ENCODE measurements at places on chromosomes 3 and 15. TPM values are rescaled to one million over a fixed set of nuclear protein-coding genes. Genes with fewer than 3 reads are reported as not detected.

The UNC13C gene
- total RNA-seq, result not detected

GRCh38 chr3:134079111-134079547, 49.4 kb upstream of the SLCO2A1 start:
- no peak overlapping the region for H3K27ac ChIP-seq
- H3K4me3 ChIP-seq, result no peak overlapping the region
- no peak for DNase-seq
- peaks cover 7% of the 10 kb centered on the region for H3K27me3 ChIP-seq
- no peaks in the 10 kb centered on the region for H3K36me3 ChIP-seq

The ALDH1A2 gene
- 0.62 TPM for total RNA-seq

The NR1I2 gene
- 0.33 TPM for total RNA-seq

DNA sequence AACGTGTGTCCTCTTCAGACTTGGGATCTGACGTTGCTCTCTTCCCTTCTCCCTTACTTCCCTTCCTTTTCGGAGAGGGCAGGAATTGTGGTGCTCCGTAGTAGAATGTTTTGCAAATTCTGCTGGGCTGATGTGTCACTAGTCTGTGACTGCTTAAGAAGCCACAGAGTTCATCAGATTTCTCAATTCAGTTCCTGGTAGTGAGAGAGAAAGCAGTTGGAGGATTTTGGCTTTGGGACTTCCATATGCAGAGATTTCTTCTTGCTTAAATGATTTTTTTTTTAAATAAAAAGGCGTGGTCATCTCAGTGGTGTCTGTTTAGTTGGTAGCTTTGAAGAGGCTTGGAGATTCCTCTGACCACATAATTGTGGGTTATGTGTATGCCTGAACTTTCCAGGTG, 10.1 kb downstream of the CEMIP start:
- no peak overlapping the region for H3K4me3 ChIP-seq
- peaks cover 14% of the 10 kb centered on the region for H3K27me3 ChIP-seq
- no peaks in the 10 kb centered on the region for H3K4me1 ChIP-seq
- no peaks in the 10 kb centered on the region for H3K36me3 ChIP-seq
- no peak overlapping the region for H3K27ac ChIP-seq
- DNase-seq, result no peak

- H3K27me3 ChIP-seq, result no peaks in the 10 kb centered on the region
- H3K36me3 ChIP-seq, result peaks cover 22% of the 10 kb centered on the region
- no peak for DNase-seq
- H3K27ac ChIP-seq, result no peak overlapping the region
- peaks cover 12% of the 10 kb centered on the region for H3K4me1 ChIP-seq
- no peak overlapping the region for H3K4me3 ChIP-seq
These were observed 147.2 kb downstream of the STAG1 start for GRCh38 chr3:136604961-136605360.

DNA sequence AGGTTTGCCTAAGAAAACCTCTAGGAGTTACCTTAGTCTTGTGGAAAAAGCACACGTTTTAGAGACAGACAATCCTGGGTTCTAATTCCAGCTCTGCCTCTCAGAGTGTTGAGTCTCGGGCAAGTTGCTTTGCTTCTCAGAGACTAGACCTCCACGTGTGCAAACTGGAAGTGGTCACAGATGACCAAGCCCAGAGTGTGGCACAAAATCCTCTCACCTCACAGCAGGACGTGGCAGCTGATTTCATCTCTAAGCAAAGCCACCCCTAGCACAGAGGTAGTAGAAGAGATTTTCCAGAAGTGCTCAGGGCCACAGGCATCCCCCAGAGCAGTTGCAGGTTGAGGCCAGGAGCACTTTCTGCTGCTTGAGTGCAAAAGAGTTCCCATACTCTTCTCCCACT, 79.2 kb downstream of the CD47 start:
- H3K4me3 ChIP-seq, result no peak overlapping the region
- H3K27me3 ChIP-seq, result peaks cover under 1% of the 10 kb centered on the region
- no peaks in the 10 kb centered on the region for H3K36me3 ChIP-seq
- H3K4me1 ChIP-seq, result peaks cover 3% of the 10 kb centered on the region
- no peak overlapping the region for H3K27ac ChIP-seq

DNA sequence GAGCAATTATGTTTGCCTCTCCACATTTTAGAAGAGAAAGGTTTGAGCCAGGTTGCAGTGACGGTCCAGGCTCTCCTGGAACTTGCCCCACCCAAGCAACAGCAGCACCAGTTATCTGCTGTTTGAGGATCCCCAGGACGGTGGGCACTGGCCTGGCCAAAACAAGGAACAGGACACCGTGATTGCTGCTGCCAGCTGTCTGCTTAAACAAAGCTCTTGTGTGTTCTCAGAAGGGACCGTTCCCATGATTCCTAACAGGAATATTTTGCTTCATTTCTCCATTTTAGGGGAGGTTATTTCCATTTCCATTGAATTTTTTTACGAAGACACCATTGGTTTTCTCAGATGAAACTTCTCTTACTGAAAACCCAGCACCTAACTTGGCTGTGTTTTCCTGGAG, 66.4 kb upstream of the RPL35A start:
- H3K27me3 ChIP-seq, result no peaks in the 10 kb centered on the region
- H3K27ac ChIP-seq, result no peak overlapping the region
- DNase-seq, result no peak
- H3K4me3 ChIP-seq, result no peak overlapping the region
- peaks cover 31% of the 10 kb centered on the region for H3K36me3 ChIP-seq

The CRYGS gene
- total RNA-seq, result 4.5 TPM

The PHLDB2 gene
- total RNA-seq, result 5.1 TPM

GRCh38 chr3:44506961-44507360, 29.5 kb upstream of the ZNF445 start:
- no peaks in the 10 kb centered on the region for H3K27me3 ChIP-seq
- peaks cover 53% of the 10 kb centered on the region for H3K36me3 ChIP-seq
- DNase-seq, result no peak
- H3K27ac ChIP-seq, result no peak overlapping the region
- H3K4me1 ChIP-seq, result peaks cover 21% of the 10 kb centered on the region

GRCh38 chr3:98567666-98568270, 25.6 kb downstream of the CPOX start:
- H3K4me3 ChIP-seq, result peak overlapping the region; percentile 67
- peaks cover 65% of the 10 kb centered on the region for H3K4me1 ChIP-seq
- H3K27me3 ChIP-seq, result no peaks in the 10 kb centered on the region

- no peak for DNase-seq
- no peak overlapping the region for H3K4me3 ChIP-seq
- H3K36me3 ChIP-seq, result peaks cover 32% of the 10 kb centered on the region
- no peaks in the 10 kb centered on the region for H3K27me3 ChIP-seq
- H3K4me1 ChIP-seq, result peaks cover 5% of the 10 kb centered on the region
These were observed 116.8 kb upstream of the SKOR1 start for GRCh38 chr15:67708500-67708899.

DNA sequence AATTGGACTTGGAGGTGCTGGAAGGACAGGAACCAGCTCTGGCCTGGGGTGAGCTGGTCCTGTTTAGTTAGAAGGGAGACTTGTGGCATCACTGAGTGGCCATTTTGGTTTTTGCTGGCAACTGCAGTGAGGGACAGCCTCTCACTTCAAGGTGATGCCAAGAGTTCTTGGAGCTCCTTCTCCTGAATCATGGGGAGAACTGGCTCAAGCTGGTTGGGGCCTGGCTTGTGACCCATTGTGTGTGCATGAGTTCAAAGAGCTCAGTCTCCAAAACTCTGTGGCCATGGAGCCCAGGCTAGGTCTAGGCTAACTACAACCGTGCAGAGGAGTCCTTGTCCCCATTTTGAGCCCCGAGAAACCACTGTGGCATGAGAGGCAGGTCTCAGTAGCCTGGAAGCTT, 60.1 kb upstream of the ZNF148 start:
- H3K4me3 ChIP-seq, result no peak overlapping the region
- no peaks in the 10 kb centered on the region for H3K4me1 ChIP-seq

The UBAP1L gene
- total RNA-seq, result 7.2 TPM

DNA sequence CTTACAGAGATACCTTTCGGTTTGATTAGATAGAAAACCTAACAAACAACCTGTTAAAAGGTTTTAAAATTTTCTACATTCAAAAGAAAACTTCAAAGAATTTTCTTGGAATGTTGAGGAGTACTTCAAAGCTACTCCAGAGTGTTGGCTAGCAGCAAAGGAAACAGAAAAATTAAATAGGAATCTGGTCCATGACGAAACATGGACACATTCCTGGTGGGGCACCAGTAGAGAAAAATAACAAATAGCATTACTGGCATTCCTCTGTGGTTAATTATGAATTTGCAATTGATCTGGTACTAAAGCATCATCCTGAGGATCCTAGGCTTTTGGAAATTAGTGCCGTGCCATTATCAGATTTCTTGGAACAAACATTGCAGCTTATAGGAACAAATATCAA, 59.5 kb upstream of the DPPA4 start:
- no peak overlapping the region for H3K27ac ChIP-seq
- H3K4me1 ChIP-seq, result no peaks in the 10 kb centered on the region
- no peak for DNase-seq
- no peaks in the 10 kb centered on the region for H3K27me3 ChIP-seq

The HAPLN3 gene
- 80.8 TPM for total RNA-seq

The SNX22 gene
- 1.1 TPM for total RNA-seq

- H3K4me1 ChIP-seq, result no peaks in the 10 kb centered on the region
- H3K4me3 ChIP-seq, result no peak overlapping the region
- no peaks in the 10 kb centered on the region for H3K27me3 ChIP-seq
- H3K36me3 ChIP-seq, result no peaks in the 10 kb centered on the region
- no peak for DNase-seq
These were observed 831.0 kb downstream of the TUSC7 start for GRCh38 chr3:117540597-117540996.

DNA sequence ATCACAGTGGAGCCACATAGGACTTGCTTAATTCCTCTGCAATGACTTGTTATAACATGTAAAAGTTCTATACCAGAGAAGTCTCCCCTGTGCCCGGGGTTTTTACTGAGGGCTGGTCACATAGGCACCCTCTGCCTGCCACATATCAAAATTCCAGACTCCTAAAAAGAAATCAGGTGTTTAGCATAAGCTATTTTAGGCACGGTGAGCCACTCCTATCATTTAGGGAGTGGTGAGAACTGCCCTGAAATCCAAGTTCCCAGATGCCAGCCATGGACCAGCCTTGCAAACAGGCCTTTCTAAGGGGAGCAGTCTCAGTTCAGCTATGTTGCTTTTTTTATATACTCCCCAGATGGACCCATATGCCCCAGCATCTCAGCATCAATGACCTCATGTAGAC, 130.3 kb downstream of the THSD4 start:
- H3K27me3 ChIP-seq, result peaks cover 2% of the 10 kb centered on the region
- H3K36me3 ChIP-seq, result no peaks in the 10 kb centered on the region
- no peak for DNase-seq
- H3K4me1 ChIP-seq, result no peaks in the 10 kb centered on the region
- H3K4me3 ChIP-seq, result no peak overlapping the region
- no peak overlapping the region for H3K27ac ChIP-seq

The GOLGA8R gene
- total RNA-seq, result 35.4 TPM

DNA sequence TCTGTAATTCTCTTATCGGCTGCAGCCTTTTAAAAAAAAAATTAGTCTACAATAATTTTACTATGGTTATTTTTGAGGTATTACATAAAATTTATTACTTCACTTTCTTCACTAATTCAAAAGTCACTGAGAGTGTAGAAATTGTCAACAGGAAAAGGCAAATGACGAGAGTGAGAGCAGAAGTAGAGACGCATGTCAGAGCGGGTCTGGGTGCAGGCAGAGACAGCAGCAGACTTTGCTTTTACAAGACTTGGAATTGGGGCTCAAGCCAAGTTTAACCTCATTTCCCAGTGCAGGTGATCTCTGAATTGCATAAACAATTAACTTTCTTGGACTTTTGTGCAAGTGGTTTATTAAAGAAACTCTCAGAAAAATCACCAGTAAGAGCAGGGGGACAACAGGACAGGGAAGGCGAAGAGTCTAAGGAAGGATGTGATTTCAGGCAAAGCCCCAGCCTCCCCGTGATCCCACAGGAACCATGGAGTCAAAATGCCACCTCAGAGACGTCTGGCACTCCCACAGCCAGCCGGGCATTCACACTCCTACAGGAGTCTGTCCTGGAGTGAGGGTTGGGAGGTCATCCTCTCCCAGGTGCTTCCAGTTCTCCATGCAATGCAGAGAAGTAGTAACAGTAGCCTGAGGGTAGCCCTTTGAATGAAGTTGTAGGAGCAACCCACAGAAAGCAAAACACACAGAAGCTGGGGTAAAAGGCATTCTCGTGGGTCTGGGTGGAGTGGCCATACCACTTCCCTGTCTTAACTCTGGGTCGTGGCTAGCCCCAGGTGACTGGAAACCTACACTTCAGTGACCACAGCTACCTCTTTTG, 274.0 kb upstream of the TGFBR2 start:
- no peaks in the 10 kb centered on the region for H3K27me3 ChIP-seq
- DNase-seq, result peak; percentile 34
- peak overlapping the region; percentile 79 for H3K4me3 ChIP-seq
- H3K4me1 ChIP-seq, result peaks cover 16% of the 10 kb centered on the region
- H3K27ac ChIP-seq, result peak overlapping the region; percentile 93

The ERC2 gene
- total RNA-seq, result not detected

- peaks cover 4% of the 10 kb centered on the region for H3K4me1 ChIP-seq
- H3K27ac ChIP-seq, result no peak overlapping the region
- H3K4me3 ChIP-seq, result no peak overlapping the region
- H3K27me3 ChIP-seq, result no peaks in the 10 kb centered on the region
These were observed 103.4 kb downstream of the IGF1R start for GRCh38 chr15:98751767-98752166.

The ITIH4 gene
- total RNA-seq, result 30.7 TPM

The LTF gene
- total RNA-seq, result not detected

GRCh38 chr15:87902772-87903426, 353.6 kb downstream of the NTRK3 start:
- H3K4me1 ChIP-seq, result no peaks in the 10 kb centered on the region
- H3K36me3 ChIP-seq, result no peaks in the 10 kb centered on the region
- H3K27me3 ChIP-seq, result no peaks in the 10 kb centered on the region
- DNase-seq, result no peak
- H3K27ac ChIP-seq, result no peak overlapping the region

- H3K27ac ChIP-seq, result no peak overlapping the region
- peaks cover 5% of the 10 kb centered on the region for H3K27me3 ChIP-seq
- no peak for DNase-seq
- no peak overlapping the region for H3K4me3 ChIP-seq
- peaks cover 1% of the 10 kb centered on the region for H3K36me3 ChIP-seq
These were observed 6.3 kb downstream of the GORASP1 start for GRCh38 chr3:39101022-39101689.

The CMTM8 gene
- 2.7 TPM for total RNA-seq

GRCh38 chr15:37008205-37008604, 92.1 kb downstream of the MEIS2 start:
- H3K27ac ChIP-seq, result no peak overlapping the region
- no peaks in the 10 kb centered on the region for H3K27me3 ChIP-seq
- H3K4me3 ChIP-seq, result no peak overlapping the region
- no peaks in the 10 kb centered on the region for H3K4me1 ChIP-seq
- no peak for DNase-seq
- H3K36me3 ChIP-seq, result no peaks in the 10 kb centered on the region

GRCh38 chr3:60240492-60240891, 1010.8 kb downstream of the FHIT start:
- no peaks in the 10 kb centered on the region for H3K36me3 ChIP-seq
- no peaks in the 10 kb centered on the region for H3K27me3 ChIP-seq
- no peak overlapping the region for H3K27ac ChIP-seq
- H3K4me1 ChIP-seq, result no peaks in the 10 kb centered on the region
- H3K4me3 ChIP-seq, result no peak overlapping the region

DNA sequence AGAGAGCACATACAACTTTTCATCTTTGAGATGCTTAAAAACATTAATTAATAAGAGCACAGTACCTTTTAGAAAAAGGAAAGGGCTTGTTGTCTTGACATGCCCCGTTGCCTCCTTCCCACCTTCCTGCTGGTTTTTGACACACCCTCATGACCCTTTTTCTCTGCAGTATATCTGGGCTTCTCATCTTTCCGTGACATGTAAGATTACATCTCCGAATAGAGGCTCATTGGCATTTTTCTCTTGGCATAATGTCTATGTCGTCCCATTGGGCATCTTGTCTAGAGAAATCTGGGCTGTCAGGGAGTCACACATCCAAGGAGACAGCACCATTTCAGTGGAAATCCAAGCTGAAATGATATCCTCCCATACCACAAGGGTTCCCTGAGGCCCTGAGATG, 64.1 kb downstream of the LRTM1 start:
- no peak overlapping the region for H3K27ac ChIP-seq
- no peaks in the 10 kb centered on the region for H3K36me3 ChIP-seq
- no peak overlapping the region for H3K4me3 ChIP-seq
